A549 (cell line): ENCODE measurements at places on chromosomes 2 and 18.

DNA sequence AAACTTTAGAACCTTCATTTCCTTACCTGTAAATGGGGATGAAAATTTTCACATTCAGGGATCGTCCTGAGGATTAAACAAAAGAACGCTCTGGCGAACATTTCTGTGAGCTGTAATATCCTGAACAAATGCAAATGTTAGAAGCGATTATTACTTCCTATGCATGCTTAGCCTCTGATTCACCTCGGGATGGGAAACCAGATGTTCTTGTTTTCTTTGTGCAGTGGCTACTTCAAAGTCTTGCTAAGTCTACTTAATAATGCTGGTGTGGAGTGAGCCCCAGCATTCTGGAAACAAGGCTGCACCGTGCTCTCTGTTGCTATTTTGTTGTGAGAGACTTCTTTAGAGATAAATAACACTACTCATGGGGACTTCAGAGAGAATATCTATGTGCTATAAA lies 119.1 kb upstream of the PELI1 start:
- DNase-seq: no peak

DNA sequence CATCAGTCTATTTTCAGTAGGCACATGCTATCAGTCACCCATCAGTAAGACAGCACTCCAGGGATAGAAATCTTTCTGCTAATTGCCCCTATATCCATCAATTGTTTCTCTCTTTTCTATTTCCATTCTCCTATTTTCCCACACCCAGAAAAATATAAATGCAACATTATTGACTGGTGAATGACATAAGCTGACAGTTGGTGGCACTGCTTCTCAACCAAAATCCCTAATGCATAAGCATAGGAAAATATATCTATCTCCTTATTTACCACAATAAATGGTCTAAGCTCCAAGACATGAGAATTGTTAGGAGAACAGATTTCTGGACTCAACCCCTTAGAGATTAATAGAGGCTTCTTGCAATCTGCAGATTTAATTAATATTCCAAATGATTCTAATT lies 64.0 kb upstream of the REG3A start:
- no peak for DNase-seq

DNA sequence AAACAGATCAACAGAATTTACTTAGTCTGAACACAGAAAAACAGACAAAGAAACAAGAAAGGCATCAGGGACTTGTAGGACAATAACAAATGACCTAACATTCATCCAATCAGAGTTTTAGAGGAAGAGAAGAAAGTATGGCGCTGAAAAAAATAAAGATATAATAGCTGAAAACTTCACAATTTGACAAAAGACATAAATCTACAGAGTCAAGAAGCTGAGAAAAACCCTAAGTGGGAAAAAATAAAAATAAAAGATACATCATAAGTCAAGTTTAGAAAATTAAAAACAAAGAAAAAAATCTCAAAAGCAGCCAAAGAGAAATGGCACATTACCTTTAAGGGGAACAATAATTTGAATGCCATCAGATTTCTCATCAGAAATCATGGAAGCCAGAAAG lies 7.7 kb downstream of the LDAH start:
- no peak for DNase-seq

DNA sequence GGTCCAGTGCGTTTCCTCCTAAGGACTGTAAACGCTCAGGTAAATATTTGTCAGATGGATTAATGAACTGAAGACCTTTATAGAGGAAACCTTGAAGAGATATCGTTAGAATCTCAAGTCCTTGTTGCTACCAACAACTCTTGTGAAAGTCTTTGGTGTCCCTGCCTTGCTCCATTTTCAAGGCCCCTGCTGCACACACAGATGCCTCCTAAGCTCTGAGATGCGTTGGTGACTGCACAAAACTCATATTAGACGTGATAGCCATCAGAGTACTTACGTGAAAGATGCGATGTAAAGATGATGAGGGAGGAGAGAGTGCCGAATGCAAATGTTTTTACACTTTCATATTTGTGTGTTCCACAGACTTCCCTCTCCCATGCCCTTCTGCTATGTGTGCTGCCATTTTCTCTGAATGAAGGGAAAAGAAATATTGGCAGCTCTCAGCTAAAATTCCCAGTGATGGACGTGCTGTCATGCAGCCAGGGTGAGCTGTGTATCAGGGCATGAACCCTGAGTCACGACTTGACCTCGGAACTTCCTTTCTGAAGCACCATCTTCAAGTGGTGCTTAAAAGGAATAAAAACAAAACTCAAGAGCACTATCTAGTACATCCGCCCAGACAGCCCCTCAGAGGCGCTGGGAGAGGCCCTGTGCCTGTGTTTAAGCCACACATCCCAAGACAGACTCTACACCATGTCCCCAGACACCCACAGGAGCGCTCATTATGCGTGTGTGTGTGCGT lies 117.4 kb downstream of the FAM210A start:
- DNase-seq: no peak

DNA sequence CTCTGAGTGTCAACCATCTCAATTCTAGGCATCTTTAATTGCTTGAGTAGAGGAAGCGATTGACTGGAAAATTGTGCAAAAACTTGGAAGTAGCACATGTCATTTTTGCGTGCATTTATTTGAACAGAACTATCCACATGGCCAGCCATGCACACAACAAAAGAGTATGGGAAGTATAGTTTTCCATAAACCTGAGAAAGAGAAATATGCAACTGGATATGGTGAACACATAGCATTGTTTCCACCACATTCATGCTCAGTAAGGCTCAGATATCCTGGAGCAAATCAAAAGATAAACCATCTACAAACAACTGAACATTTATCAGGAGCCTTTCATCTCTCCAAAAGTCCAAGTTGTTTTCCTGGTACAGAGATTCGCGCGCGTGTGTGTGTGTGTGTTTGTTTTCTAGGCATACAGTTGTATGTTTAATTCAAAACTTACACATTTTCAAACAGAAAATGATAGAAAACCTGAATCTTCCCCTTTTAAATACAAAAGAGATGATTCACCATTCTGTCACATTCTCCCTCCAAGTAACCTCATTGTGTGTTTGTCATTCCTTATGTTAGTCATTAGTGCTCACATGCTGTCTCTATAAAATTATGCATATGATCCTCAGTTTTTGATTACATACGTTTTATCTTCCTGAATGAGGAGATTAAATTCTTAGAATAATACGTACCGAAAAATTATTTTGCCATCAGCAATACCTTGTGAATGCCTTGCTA lies 780.4 kb upstream of the NRXN1 start:
- DNase-seq: no peak

DNA sequence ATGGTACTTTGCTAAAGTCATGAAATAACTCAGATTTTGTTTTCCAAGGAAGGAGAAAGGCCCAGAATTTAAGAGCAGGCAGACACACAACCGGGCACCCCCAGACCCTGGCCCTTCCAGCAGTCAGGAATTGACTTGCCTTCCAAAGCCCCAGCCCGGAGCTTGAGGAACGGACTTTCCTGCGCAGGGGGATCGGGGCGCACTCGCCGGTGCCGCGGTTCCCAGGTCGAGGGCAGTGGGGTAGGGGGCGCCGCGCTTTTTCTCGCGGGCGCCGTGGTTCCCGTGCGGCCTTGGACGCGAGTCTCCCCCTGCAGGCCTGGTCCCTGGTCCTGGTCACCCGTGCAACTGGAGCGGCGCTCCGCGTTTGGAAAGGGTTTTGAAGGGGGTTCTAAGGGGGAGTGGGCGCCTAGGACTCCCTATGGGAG lies 1.2 kb downstream of the ZNF236 start:
- peak; percentile 47 for DNase-seq

DNA sequence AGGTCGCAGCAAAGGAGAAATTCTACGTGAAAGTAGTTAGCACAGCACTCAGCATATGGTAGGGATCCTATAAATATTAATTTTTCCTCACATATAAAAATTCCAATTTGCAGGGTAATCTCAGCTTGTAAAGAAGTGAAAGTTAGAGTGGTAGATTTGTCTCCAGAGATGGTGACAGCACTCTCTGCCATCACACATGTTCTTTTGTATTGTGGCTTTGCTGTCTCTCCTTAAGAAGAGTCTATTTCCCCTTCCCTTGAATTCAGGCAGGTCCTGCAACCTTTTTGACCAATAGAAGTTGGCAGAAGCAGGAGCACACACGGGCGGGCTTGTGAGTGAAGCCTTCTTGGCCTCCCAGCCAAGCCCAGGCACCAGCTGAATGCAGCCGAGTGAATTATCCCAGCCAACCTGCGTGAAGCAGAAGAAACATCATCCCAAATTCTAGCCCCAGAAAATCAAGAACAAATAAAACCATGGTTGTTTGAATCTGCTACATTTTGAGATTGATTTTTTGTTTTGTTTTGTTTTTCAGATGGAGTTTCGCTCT lies 107.8 kb upstream of the COPS8 start:
- no peak for DNase-seq
